ENCODE measurements at places on chromosomes 11 and 22. TPM values are rescaled to one million over a fixed set of nuclear protein-coding genes. Genes with fewer than 3 reads are reported as not detected.

The USH1C gene
- not detected for total RNA-seq

The PTPN5 gene
- total RNA-seq: not detected

The OR5M11 gene
- not detected for total RNA-seq

DNA sequence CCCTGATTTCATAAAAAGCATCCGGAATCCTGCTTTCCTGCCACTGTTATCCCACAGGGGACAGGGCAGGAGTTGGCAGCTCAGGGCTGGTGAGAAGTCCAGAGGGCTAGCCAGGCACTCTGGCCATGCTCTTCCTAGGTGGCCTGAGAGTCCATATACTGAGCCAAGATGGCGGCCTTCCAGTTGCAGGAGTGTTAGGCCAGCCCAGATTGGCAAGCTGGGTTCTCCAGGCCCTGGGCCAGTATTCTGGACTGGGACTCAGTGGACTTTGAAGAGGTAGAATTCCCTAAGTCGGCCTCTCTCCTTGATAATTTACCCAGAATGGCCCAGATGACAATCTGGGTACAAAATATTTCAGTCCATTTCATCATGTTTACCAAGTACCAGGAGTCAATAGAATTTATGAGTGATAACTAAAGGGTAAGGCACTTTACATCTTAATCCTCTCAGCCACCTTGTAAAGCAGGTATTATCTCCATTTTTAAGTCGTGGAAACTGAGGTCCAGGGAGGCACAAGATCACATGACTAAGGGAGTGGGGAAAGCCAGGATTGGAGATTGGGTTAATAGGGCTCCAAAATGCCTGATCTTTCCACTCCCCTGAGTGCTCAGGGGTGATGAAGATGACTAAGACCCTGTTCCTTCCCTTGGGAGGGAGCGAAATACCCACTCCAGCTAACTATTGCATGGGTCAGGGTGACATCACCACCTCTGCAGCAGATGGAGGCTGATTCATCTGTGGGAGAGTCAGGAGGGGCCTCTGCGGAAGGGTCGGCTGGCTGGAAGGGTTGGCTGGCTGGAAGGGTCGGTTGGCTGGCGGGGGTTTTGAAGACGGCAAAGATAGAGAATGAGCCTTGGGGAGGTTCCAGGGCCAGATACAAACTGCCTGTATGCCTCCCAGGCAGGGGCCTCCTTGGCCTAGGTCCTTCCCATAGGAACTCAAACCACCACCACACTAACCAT is 1.2 kb upstream of the MICALL1 start:
- no peak for DNase-seq

GRCh38 chr11:78390809-78391208 is 26.8 kb downstream of the GAB2 start:
- no peak for DNase-seq

GRCh38 chr22:35426801-35427140 is 26.8 kb downstream of the MCM5 start:
- DNase-seq: no peak

DNA sequence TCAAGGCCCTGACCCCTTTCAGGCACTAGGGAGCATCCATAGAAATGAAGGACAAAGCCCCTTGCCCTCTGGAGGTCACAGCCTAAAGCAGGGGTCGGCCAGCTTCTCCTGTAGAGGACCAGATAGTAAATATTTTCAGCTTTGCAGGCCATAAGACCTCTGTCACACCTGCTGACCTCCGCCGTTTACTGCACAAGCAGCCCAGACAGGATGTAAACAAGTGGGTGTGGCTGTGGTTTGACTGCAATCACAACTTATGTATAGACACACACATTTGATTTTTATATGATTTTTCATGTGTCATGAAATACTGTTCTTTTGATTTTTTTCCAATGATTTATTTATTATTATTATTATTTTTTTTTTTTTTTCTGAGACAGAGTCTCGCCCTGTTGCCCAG is 34.3 kb downstream of the KIAA1671 start:
- peak; percentile 59 for DNase-seq

- peak; percentile 90 for DNase-seq
These were observed 36.5 kb upstream of the HSD17B12 start for GRCh38 chr11:43643898-43644620.

DNA sequence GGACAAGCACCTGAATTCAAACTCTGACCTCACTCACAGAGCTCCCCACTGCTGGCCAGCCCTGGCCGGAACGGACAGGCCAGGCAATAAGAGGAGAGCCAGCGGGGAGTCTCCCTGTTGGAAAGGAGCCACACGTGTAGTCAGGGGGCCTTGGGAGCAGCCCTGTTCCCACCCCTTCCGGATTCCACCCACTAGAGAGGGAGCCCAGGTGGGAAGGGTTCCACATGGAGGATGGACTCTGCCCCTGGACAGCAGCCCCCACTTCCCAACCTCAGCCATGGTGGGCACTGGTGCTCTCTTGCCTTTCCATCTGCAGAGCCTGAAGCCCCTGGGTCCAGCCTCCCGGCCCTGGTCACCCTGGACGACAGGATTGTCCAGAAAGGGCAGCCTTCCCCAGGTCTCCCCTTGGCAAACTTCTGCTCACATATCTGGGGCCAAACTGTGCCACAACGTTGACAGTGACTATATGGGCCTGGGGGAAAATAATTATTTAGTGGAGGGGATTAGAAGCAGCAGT is 7.5 kb upstream of the APOBEC3A start:
- no peak for DNase-seq

DNA sequence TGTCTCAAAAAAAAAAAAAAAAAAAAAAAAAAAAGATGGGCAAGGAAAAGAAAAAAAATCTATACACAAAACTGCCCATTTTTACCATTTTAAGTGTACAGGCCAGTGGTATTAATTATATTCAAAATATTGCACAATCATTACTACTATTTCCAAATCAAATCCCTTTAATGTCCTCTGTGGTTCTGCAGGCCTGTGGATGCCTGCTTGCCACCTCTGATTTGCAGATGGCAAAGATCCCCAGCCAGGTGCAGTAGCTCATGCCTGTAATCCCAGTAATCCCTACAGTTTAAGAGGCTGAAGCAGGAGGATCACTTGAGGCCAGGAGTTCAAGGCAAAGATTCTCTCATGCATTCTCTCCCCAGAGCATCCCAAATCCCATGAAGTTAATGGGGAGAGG is 20.2 kb downstream of the RFPL1 start:
- DNase-seq: no peak
